ENCODE measurements at places on chromosomes 7 and 10.

GRCh38 chr7:93036807-93037206, 81.0 kb downstream of the SAMD9 start:
- DNase-seq: no peak

DNA sequence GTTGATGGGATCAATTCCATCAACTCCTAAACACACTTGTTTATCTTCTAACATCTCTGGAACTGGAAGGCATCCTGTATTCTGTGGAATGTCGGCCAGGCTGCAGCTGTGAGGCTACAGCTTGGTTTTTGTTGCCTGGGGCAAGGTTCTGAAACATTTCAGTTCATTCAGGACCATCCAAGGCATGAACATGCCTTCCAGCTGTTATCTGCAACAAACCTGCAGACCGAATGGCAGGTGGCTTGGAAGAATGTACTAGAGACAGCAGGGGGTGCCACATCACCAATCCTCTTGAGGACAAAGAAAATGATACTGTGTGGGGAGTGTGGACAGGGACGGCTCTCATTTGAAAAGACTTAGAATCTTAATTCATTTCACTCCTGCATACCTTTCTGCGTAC, 12.4 kb downstream of the PAPOLB start:
- no peak for DNase-seq

DNA sequence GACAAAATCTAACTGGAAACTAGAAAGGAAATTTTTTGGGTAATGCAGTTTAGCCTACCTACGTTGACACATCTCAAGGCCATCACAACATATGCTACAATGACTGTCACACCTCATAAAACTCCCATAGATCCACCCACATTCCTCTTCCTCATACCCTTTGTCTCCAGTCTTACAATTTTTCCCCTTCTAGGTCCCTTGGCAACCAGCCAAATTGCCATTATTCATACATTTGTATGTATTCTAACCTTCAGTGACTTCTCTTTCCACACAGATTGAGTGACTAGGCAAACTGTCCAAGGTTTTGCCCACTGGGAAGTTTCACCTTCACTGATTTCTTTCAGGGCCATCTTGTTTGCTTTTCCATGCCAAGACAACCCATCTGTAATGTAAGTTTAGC, 100.5 kb upstream of the TPK1 start:
- no peak for DNase-seq

DNA sequence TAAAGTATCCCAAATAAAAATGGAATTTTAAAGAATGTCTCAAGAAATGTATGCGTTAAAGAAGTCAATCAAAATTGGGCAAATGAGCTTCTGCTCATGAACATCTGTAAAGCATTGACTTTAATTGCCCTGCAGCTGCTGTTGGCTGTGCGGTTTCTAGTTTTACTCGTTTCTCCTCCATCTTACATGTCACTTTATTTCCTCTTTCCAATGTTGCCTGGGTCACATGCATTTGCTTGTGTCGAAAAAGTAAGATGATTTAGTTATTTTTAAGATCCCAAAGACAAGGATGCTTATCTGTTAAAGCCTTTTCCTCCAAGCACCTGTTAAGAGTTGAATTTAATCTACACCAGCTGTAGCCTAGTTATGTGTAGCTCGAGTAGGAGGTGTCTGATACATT, 310.4 kb downstream of the EXOC4 start:
- no peak for DNase-seq

DNA sequence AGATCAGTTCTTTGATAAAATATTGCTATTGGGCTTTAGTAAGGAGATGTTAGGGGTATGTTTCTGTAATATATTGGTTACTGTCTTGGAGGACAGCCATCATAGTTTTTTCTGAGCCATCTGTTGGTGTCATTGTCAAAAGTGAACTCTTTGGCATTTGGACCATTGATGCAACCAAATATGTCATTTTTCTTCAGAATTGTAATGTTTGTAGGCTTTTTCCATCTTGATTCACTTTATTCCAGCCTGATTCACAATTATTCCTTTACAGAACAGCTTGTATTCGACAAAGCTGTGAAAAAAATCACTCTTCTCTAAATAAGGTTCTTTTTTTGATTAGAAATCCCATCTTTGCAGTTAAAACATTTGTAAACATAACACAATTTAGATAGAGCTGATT, 37.4 kb downstream of the SMNDC1 start:
- no peak for DNase-seq

DNA sequence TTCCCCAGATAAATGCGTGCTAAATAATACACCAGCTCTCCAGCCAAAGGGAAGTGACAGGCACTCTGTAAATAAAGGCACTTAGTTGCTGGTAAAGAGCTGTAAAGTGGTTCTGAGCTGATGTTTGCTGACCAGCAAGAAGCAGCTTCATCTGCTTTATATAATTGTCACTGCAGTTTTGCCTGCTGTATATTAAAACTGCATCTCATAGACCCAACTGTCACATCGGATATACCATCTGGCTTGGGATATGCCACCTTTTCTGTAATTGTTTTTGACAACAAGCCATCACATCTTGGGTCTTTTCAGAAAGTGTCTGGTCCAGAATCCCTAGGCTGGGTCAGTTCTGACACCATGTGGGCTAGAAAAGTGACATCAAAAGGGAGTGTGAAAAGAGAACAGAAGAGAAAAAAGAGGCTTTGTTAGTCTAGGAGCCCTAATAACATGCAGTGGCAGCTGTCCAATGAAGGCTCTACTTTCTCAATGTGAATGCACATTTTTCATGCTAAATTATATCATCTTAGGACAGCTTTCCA, 697.6 kb downstream of the KCNMA1 start:
- DNase-seq: no peak

- DNase-seq: no peak
Observed at GRCh38 chr10:126290232-126290631, 98.0 kb downstream of the ADAM12 start.

DNA sequence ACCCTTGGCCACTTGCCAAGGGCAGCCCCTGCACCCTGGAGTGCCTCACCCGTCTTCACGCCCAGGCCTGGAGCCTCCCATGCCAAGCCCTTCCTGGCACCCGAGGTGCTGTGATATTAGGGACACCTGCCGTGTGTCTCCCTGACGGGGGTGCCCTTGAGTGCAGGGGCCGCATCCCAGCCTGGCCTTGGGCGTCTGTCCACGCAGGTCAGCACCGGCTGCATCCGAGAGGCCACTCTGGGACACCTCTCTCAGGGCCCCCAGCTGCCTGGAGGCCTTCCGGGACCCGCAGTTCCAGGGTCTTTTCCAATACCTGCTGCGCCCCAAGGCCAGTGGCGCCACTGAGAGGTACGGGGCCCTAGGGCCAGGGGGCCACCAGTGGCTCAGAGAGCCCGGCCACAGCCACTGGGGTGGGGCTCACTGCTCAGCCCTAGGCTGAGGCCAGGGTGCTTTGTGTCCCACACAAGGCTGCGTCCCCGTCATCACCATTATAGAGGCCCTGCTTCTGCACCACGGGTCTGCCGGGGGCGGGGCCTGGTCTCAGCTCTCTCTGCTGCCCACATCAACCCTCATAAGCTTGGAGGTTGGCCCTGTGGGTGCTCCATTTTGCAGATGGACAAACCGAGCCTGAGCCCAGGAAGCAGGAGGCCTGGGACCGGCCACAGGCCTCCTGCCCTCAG, 12.7 kb downstream of the AP5Z1 start:
- DNase-seq: no peak

DNA sequence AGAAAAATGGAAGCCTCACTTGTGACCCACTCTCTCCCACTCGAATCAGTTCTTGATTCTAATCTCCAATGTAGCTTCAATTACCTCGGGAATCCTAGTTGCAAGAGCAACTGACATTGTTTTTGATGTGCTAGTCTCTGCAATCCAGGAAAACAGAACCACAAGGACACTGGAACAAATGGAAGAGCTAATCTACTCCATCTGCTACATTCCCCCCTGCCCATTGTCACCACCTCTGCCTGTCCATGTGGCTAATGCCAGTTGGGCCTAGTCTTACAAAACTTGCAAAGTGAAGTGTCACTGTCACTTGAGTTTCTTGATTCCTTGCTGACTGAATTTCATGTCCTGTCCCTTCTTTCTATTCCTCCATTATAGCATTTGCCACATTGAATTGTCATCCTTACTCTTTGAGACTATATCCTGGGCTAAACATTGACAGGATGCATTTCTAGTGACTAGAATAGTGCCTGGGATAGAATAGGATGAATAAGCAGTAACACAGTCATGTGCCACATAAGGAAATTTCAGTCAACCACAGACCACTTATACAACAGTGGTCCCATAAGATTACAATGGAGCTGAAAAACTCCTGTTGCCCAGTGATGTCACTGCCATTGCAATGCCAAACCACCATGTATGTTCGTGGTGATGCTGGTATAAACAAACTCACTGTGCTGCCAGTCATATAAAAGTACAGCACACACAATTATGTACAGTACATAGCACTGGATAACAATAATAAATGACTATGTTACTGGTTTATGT, 13.5 kb downstream of the GCC1 start:
- DNase-seq: no peak

GRCh38 chr7:55526770-55527169, 45.5 kb downstream of the VOPP1 start:
- no peak for DNase-seq
